ENCODE measurements at places on chromosomes 3 and 15.
A peak's percentile ranks its signal among the peaks of the same experiment; 100 is the strongest.

DNA sequence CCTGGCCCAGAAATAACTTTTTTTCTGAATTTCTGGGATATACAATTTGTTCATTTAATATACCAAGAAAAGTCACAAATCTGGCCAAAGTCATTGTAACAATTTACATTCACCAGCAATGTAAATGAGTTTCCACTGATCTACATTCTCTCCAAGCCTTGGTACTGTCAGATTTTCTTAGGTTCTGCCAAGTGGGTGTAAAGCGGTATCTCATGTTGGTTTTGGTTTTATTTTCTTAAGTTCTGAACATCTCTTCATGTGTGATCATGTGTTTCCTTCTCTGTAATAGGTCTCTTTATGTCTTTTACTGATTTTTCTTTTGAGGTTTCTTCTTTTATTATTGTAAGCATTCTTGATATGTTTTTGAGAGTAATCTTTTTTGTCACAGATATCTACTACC lies 235.6 kb upstream of the COL8A1 start:
- no peak for DNase-seq

GRCh38 chr3:186102687-186103086 lies 6.2 kb downstream of the ETV5 start:
- no peak for DNase-seq

DNA sequence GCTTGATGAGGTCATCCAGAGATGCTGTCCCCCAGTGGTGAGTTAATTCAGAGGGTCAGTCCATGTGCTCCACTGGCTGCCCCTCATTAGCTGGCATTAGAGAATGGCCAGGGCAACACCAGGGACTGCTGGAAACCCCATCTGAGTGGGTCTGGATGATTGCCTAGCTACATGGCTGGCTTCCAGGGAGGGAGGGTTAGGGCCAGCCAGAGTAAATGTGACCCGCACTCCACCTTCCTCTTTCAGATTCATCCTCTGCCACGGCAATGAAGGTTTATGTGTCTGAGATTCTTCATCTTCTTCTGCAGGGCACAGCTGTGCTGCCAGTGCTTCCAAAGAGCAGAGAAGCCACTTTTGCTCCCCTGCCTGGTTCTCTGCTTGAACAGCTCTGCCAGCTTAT lies 391.9 kb downstream of the OCA2 start:
- DNase-seq, result no peak

DNA sequence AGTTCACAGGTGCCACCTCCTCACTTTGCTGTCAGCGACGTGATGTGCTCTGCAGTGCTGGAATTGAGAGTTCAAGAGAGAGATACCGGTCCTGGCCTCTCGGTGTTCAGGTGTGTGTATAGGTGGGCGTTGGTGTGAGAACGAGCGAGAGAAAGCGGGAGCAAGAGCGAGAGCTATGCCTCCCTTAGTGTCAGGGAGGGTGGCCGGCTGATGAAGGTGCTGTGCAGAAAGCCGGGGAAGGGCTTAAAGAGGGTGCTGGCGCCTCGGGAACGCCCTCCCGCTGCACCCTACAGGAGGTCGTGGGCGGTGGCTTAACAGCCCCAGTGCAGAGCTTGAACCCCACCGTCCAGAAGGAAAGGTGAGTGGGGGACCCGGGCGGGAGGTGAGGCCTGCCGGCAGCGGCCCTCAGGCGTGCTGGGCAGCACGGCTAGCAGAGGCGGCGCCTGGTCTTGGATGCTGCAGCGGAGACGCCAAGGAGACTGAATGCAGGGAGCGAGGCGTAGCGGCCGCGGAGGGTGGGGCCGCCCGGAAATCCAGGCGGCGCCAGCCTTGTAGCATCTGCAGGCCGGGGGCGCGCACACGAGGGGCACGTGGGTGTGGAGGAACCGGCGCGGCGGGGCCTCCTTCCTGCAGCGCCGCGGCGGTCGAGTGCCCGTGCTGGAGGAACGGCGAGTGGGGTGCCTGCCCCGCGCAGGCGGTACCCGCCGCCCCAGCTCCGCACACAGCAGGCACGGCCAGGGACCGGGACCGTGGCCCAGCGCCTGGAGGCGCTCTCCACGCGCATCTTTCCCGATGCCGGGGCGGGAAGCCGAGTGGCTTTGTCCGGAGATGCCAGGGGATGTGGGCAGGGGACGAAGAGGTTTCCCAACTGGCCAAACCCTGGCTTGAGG lies 246.8 kb upstream of the TOPAZ1 start:
- no peak for DNase-seq

- no peak for DNase-seq
Observed at GRCh38 chr15:43518197-43518761, 871 bp downstream of the MAP1A start.

DNA sequence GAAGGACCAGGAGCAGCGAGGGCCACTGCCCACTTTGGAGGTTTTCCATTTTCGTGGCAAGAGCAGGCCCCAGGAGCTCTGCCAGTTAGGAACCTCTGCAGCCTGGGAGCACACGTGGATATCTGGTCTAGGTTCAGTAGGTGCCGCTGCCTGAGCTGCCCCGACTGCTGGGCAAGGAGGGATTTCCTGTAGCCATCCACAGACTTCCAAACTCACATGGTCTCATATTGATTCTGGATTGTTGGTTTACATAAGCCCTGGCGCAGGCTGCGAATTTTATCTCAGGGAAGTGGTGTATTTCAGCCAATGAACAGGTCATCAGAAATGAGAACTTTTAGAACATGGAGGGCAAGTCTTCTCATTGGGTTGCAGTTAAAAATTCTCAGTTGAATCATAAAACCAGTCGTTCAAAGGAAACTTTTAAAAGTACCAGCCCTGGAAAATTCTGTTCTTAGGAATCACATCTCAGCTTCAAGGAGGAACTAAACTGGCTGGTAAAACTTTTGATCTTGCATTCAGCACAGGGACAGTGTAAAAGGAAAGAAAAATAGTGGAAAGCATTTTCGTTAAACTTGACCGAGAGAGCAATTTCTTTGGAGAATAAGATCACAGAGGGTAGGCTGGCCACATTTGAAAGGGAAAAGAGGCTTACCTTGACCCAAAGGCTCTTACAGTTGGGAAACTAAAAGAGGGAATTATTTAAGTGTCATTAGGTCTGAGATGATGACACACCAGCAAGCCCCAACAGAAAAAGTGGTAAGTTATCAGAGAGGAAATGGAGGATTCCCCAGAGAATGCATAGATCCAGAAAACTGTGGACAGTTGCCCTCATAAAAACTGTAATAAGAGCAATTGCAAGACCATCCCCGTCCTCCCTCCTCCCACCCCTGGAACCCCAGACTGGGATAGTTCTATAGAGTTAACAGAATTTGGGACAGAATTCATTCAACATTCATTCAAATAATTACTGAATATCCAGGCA lies 6.4 kb upstream of the RTP3 start:
- DNase-seq, result no peak

DNA sequence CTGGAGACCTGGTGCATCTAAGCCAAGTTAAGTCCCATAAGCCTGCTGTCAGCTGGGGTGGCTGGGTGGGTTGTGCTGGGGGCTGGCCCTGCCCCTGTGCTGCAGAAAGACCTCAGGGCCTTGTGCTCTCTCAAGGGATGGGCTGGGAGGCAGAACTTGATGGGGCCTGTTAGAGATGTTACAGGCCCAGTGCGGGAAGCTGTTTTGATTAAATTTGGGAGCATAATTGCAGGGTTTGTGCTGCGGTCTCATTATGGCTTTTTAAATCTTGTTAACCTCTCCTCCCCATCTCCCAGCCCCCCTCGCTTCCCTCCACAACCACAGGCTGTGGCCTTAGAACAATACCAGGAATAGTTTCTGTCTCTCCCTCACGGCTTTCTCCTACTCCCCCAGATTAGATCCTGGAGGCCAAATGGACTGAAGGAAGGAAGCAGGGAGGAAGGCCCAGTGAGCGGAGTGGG lies 87.6 kb upstream of the TLE3 start:
- no peak for DNase-seq

- DNase-seq, result no peak
Observed at GRCh38 chr3:70766301-70766700, 453.9 kb upstream of the MDFIC2 start.

- DNase-seq, result no peak
Observed at GRCh38 chr15:36632226-36632625, 52.8 kb downstream of the CDIN1 start.

- DNase-seq, result no peak
Observed at GRCh38 chr15:51756482-51756881, 5.1 kb downstream of the TMOD2 start.

DNA sequence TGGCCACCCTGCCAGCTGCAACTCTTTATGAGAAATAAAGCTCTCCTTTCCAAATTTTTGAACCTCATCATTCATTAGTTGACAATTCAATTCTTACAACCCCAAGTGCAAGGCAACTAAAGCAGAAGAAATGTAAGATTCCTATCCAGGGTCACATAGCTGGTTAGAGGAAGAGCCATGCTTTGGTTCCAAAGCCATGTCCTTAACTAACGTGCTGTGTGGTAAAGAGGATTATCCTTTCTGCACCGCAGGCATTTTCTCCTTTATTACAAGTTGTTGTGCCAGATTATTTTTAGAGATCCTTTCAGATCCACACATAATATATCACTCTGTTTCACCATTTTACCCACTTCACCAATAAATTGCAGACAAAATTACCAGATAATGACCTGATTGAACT lies 36.5 kb downstream of the TM4SF18 start:
- no peak for DNase-seq

DNA sequence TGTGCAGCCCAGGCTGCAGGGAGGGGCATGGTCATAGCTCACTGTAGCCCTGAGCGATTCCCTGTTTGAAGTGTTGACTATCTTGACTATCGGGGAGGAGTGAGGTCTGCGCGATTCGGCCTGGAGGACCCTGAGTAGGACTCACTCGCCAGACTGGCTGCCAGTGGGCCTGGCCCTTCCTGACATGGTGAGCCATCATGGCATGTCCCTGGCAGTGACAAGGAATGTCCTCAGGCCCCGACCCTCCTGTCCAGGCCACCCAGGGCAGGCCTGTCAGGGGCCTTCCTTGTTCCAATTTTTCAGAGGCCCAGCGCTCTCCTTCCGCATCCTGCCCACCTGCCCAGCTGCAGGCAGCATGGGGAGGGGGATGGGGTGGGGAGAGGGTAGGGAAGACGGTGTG lies 5.2 kb upstream of the OCA2 start:
- no peak for DNase-seq

DNA sequence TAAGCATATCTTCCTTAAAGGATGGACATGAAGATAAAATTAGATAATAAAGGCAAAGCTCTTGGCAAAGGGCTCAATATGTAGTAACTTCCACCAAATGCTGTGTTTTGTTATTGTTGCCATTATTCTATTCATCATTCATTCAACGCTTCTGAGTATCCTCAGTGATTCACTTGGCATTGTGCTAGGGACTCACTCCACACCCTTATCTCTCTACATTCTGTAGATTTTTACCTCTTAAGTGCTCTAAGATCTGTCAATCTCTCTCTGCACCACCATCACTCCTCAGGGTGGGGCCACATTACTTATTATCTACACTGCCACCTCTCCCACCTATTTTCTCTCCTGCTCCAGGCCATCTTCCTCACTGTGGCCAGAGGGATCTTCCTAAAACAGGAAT lies 51.2 kb downstream of the SH3GL3 start:
- DNase-seq, result no peak

GRCh38 chr3:30634761-30635735 lies 28.6 kb downstream of the TGFBR2 start:
- DNase-seq, result no peak

GRCh38 chr3:57696801-57697321 lies 4.0 kb upstream of the DENND6A start:
- no peak for DNase-seq

DNA sequence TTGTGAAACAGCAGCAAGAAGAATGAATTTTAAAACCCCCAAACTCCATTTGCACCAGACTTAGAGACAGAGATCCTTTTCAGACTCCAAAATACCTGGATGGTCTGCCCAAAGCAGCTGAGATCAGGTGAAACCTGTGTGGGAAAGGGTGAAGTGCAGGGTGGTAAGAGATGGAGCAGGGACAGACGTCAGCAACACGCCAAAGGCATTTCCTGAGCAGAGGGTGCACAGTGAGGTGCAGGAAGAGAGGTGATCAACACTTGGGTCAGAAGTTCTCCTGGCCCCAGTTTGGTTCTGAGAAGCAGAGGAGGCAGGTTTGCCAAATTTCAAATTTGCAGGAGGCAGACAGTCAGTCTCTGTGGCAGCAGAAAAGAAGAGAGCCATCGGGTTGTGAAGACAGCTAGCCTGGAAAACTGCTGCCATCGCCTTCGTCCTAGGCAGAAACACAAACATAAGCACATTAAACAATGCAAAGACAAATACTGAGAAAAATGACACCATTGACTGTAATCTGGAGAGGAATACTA lies 9.8 kb downstream of the CCR4 start:
- peak; percentile 35 for DNase-seq
